ENCODE measurements at places on chromosomes 11 and 22.
A peak's percentile ranks its signal among the peaks of the same experiment; 100 is the strongest.

GRCh38 chr11:44955015-44955738, 4.5 kb upstream of the TP53I11 start:
- DNase-seq = no peak

DNA sequence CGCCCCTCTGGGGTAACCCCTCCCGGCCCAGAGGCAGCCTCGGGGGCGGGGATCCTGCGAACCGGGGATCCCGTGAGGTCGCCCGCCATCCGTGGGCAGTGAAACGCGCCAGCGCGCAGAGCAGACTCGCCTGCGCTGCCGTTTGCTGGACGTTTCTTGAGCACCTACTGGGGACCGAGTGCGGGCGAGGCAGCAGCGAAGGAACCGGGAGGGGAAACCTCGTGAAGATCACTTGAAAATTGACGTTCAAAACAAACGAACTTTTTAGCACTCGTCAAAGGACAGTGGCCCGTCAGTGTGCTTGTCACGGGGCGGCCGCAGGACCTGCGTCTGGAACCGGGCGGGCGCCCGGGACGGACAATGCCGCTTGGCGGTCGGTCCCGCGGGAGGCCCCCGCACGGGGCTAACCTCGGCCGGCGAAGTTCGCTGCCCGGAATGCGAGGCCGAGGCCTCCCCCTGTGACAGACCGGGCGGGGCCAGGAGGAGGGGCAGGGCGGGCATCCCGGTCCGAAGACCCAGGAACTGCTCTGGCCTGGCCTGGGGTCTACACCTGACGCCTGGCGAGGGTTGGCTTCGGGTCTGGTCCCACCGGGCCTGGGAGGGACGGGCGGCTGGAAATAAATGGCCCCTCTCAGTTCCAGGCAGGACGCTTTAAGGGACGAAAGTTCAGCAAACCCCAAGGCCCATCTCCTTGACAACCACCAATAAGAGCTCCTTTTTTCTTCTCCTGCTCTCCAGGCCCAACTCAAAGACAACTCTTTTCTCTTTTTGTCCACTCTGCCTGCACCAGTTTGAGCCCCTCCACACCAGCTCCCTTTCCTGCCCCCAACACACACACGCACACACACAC, 723 bp upstream of the SCUBE1 start:
- DNase-seq = no peak

GRCh38 chr11:61607920-61608599, 27.2 kb upstream of the SYT7 start:
- DNase-seq = no peak

DNA sequence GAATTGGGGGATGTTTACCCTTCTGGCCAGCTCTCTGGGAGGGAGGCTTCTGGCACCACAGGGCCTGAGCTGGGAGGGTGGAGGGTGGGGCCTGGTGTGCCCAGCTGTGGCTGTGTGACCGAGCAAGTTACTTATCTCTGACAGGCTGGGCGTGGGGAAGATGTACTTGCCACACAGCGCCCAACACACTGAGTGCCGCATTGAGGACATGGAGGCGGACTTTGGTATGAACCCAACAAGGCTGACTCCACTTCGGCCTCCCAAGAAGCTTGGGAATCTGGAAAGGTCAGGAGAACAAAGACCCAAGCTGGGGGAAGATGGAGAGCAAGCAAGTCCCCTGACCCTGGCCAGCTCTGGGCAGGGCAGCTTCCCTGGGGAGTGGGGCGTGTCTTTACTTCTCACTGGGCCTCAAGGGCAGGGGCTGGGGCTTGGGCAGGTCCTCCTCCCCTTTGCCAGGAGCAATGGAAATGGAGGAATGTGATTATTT, 2.4 kb upstream of the MGAT3 start:
- no peak for DNase-seq

- DNase-seq = no peak
Measured at GRCh38 chr11:105244160-105244825, 104.7 kb upstream of the CARD18 start.

- no peak for DNase-seq
Measured at GRCh38 chr22:20091690-20092476, 11.8 kb downstream of the DGCR8 start.

DNA sequence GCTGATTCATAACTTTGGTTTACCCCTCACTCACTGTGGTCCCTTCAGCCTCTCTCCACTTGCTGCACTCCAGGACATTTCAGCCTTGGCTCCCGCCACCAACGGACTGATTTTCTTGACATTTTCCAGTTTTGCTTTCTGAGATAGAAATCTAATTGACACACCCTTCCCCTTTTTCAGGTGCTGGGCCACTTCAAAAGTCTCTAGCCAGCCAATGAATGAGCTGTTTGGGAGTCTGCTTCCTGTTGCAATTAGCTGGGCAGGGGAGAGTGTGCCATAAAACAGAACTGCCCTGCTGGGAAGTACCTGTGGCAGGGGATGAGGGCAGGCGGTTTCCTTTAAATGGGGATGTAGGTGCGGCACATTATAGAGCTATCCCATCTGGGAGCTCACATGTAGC, 21.1 kb upstream of the PLET1 start:
- no peak for DNase-seq

GRCh38 chr11:65459552-65459951, 37.0 kb downstream of the NEAT1 start:
- no peak for DNase-seq

DNA sequence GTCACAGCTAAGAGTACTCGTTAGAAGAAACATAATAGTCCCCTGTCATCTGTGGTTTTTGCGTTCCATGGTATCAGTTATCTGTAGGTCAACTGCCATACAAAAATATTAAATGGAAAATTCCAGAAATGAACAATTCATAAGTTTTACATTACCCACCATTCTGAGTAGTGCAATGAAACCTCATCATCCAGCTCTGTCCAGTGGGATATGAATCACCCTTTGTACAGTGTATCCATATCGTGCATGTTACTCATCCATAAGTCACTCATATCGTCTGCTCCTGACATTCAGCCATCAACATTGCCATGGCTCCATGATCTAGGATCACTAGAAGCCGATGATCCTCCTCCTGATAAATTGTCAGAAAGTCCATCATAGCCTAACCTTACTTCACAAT, 174.9 kb upstream of the C11orf87 start:
- no peak for DNase-seq

DNA sequence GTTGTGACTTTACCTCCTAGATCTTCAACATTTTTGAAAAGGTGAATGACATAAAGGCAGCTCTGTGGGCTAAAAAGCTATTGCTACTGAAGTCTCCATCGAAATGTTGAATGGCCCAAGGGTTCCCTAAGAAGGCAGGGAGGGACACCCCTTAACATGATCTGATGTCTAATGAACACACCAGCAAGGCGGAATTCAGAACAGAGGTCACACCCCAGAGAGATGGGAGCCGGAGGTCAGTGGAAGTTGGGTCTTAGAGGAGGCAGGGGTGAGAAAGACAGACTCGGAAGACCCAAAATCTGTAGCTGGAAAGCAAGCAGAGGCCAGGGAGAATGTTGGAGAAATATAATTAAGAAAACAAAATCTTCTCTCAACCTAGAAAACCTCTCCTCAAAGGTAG, 79.0 kb downstream of the TRIM29 start:
- no peak for DNase-seq

DNA sequence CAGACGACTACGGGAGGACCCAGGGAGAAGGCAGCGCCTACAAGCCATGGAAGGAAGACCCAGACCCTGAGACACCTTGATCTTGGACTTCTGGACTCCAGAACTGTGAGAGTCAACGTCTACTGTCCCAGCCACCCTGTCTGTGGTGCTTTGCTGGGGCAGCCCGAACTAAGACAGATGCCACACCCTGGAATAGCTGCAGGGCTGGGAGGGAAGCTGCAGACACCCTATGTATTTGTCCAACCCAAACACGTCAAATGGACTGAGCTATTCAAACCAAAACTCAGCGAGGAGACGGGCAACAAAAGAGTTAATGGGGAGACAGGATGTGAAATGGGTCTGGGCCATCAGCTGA, 169.3 kb downstream of the CTTN start:
- DNase-seq = no peak

GRCh38 chr11:8807544-8808225, 103.3 kb upstream of the AKIP1 start:
- DNase-seq = no peak

- DNase-seq = no peak
Measured at GRCh38 chr11:20085918-20086317, 74.4 kb downstream of the DBX1 start.

GRCh38 chr11:76700177-76701100, 29.9 kb upstream of the LRRC32 start:
- DNase-seq = no peak

GRCh38 chr11:63012430-63012829, 3.2 kb downstream of the SLC22A8 start:
- no peak for DNase-seq

DNA sequence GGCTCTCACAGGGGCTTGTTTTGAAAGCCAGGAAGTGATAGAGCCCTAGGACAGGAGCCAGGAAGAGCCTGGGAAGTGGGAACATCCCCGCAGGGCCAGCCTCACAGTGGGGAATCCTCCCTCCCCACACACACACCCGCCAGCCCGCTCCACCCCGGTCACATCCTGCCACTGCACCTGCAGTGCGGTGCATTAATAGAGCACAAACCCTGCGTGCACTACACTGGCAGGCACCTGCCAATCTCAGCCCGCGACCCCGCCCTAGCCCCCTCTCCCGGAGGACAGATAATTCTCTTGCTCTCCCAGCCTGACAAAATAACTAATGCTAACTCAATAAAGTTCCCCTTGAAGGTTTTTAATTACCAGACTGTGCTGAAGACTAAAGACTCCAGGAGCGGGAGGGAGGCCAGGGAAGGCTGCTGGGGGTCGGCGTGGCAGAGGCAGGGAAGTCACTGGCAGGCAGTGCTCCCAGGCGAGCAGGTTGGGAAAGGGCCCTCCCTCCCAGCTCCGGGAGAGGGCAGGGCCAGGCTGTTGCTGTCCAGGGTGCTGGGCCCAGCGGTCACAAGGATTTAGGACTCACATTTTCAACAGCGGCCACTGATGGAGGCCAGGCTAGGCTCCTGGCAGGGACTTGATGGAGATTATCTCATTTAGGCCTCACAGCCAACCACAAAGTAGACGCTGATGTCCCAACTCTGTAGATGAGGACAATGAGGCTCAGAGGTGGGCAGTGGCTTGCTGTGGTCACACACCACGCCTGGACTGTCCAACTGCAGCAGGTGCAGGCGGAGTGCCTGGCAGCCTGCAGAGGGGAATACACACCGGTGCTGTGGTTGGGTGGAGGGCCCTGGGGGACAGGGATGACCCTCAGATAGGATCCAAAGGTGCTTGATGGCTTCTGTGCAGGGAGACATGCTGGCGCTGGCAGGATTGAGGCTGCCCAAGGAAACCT, 23.9 kb upstream of the TCF20 start:
- DNase-seq = peak; percentile 27

- no peak for DNase-seq
Measured at GRCh38 chr22:40634119-40634903, 2.2 kb downstream of the MRTFA start.

DNA sequence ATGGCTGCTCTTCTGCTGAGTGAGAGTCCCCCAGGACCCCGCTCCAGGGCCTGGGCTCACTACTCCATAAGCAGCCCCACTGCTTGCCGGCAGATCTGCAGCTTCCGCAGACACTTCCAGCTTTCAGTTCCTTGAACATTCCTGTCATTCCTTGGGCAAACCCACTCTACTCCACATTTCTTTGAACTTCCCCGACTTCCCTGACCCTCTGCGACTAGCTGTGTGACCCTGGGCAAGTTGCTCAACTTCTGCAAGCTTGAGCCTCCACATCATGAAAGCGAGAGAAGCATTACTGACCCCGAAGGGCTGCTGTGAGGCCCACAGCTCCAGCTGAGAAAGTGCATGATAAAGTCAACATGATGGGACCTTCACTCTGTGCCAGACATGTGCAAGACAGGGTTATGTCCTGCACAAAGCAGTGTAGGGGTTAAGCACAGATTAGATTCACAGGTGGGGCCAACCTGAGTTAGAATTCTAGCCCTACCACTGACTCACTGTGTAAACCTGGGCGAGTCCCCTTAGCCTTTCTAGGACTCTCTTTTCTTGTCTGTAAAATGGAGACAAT, 51.8 kb downstream of the THAP12 start:
- no peak for DNase-seq

- no peak for DNase-seq
Measured at GRCh38 chr11:9600644-9601036, 27.2 kb downstream of the WEE1 start.

DNA sequence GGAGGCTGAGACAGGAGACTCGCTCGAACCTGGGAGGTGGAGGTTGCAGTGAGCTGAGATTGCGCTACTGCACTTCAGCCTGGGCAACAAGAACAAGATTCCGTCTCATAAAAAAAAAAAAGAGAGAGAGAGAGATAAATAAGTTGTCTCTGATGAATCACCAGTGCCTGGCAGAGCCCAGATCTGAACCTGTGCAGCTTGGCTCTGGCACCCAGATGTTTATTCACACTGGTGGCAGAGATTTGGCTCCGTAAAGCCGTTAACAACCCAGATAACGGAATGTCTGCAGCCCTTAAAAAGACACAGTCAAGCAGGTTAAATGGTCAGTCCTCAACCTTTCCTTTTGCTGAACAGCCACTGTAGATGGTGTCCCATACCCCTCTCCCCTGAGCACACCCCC, 33.5 kb upstream of the RTL6 start:
- DNase-seq = no peak

GRCh38 chr11:78381865-78382264, 35.8 kb downstream of the GAB2 start:
- no peak for DNase-seq

- DNase-seq = no peak
Measured at GRCh38 chr22:41132550-41132949, 40.2 kb downstream of the EP300 start.

DNA sequence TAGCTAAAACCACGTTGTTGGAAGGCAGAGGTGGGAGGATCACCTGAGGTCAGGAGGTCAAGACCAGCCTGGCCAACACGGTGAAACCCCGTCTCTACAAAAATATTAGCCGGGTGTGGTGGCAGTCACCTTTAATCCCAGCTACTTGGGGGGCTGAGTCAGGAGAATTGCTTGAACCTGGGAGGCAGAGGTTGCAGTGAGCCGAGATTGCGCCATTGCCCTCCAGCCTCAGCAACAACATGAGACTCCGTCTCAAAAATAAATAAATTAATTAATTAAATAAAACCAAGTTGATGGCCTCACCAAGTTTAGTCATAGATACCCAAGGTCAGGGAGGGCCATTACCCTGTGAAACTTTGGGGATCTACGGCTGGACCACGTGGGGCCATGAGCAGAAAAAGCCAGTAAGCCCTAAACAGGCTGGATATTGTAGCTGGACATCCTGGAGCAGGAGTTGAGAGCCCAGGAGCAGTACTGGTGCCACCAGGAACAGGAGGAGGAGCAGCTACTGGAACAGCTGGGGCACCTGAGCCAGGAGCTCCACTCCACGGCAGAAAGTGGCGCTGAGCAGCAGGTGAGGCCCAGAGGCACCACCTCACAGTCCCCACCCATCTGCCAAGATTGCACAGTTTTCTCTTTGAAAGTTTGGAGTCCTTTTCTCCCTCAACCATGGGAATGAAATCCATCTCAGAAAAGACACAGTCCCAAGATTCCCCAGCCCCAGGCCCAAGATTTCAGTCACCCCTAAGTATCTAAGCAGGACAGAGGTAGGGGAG, 50.5 kb downstream of the BTG4 start:
- DNase-seq = no peak

- DNase-seq = no peak
Measured at GRCh38 chr11:72228844-72229231, 4.3 kb downstream of the INPPL1 start.
